ENCODE measurements at places on chromosomes 3 and 15. TPM values are rescaled to one million over a fixed set of nuclear protein-coding genes. Genes with fewer than 3 reads are reported as not detected.

The PDCD7 gene
- 14.1 TPM for total RNA-seq

The PLAAT1 gene
- total RNA-seq: 0.09 TPM

The GOLGA6B gene
- not detected for total RNA-seq

The C2CD4A gene
- total RNA-seq: 2.3 TPM
